ENCODE measurements at places on chromosomes 7 and 10.
A peak's percentile ranks its signal among the peaks of the same experiment; 100 is the strongest.

GRCh38 chr10:14684354-14684753 is 90.3 kb downstream of the FAM107B start:
- DNase-seq: no peak

DNA sequence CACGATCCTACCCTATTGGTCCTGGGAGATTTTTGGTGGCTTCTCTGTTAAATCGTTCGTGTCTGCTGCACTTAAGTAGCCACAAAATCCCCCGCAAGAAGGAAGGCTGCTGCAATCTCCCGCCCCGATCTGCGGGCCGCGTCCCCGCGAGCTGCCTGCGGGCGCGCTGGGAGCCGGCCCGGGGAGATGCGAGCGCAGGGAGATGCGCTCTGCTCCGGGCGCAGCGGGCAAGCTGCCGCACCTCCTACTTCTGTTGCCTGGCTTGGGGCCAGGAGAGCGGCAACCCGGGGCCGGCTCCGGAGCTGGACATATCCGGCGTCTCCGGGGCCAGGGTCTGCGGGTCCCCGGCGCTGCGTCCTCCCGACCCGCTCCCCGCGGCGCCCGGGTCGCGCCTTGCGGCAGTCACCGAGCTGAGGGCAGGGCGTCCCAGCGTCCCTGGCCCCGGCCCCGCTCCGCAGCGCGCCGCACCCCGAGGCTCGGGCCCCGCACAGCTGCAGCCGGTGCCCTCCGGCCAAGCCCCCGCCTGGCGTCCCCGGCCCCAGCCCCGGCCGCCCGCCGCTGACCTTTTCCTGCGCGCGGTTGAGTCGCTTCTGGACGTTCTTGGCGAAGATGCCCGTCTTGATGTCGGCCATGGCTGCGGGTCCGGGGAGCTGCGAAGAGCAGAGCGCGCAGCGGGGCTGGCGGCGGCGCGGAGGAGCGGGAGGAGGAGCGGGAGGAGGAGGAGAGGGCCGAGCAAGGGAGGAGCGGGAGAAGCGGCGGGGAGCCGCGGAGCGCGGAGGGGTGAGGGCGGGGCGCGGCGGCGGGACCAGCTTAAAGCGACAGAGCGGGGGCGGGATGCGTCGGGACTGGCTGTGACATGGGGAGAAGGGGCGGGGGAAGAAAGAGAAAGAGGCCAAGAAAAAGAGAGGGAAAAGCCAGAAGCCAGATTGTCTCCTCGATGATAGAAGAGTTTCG is at the start of gene AMPH:
AMPH (minus strand) TSS at position 654 of the 954 bp plus-strand sequence; CDS start at position 632, 22 bp downstream.
- DNase-seq: peak; percentile 31

GRCh38 chr7:24858108-24858977 is 101.1 kb upstream of the GSDME start:
- peak; percentile 54 for DNase-seq

- DNase-seq: no peak
Measured at GRCh38 chr10:87596351-87596750, 63.3 kb upstream of the PAPSS2 start.

- peak; percentile 29 for DNase-seq
Measured at GRCh38 chr7:50470250-50471163, 20.4 kb upstream of the FIGNL1 start.

DNA sequence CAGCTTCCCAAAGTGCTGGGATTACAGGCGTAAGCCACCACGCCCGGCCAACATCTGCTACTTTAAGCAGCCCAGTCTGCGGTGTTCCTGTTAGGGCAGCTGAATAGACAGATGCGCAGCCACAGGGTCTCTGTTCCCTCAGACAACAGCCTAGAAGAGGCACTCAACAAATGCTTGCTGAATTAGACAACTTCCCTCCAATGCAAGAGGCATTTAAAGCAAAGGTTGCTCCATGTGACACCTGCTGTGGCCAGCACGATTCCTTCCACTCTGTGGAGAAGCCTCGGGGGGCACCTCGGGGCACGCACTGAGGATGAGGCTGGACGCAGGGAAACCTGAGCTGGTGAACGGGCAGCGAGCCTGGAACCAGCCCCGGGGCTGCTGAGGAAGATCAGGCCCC is 237.8 kb downstream of the MAD1L1 start:
- no peak for DNase-seq

DNA sequence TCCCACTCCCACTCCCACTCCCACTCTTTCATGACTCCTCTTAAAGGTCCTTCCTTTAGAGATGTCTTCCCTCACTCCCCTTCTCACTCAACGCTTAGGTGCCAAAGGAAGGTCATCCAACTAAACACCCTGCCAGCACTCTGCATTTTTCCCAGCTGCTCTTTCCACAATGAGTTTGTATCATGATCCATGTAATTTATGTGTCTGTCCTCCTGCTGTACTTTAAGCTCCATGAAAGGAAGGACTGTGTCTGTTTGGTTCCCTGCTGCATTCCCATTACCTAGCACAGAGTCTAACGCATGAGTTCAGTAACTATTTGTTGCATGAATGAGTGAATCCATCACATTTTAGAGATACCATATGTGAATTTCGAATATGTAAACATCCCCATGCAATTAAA is 252.7 kb downstream of the KIF20B start:
- DNase-seq: no peak

DNA sequence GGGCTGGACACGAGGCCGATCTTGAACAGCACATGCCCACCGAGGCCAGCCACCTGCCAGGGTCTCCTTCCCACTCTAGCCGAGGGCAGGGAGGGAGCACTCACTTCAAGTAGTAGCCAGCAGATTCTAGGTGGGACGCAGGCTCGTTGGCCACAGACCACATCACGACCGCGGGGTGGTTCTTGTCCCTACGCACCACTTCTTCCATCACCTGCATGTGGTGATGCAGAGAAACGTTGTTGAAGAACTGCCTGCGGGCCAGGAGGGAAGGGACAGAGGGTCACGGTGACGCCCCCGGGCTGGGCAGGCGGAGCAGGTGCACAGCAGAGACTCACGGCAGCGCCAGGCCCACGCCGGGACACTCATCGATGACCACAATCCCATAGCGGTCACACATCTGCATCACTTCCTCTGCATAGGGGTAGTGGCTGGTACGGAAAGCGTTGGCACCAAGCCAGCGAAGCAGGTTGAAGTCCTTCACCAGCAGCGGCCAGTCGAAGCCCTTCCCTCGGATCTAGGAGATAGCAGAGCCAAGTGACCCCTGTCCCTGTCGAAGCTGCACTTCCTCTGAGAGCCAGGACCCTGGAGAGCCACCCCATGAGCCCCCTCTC is 7.7 kb downstream of the GUSB start:
- no peak for DNase-seq

GRCh38 chr7:91866599-91867148 is 13.8 kb downstream of the MTERF1 start:
- no peak for DNase-seq

DNA sequence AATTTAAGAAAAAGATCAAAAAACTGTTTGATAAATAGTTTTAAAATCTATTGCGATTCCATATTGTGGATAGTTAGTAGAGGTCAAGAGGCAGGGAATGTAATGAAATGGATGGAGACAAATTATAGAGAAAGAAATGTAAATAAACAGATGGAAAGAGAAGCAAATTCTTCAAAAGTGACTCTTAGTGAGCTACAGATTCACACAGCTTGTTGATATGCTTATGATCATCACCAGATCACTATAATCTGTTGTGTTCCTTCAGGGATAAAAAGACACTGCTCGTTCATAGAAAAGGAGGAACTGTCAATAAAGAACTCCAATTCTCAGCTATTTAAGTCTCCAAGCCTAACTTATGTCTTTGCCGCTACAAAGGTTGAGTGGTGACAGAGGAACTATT is 251.4 kb upstream of the SEMA3C start:
- no peak for DNase-seq

- DNase-seq: no peak
Measured at GRCh38 chr7:93858857-93859256, 31.7 kb downstream of the TFPI2 start.

DNA sequence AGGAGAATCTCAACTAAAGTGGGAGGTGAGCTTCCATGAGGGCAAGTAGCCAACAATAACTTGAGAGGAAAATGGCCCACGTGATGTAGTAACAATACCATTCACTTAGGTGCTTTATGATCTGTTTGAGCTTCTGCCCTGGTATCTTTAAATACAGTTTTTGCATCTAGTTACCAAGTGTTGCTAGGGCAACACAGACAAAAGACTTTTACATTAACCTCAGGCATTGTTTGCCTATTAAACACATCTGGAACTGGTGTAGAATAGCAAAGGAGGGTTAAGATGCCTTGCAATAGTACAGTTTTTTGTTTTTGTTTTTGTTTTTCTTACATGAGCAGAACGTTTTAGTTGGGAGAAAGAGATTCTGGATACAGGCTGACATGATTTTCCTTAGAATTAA is 97.7 kb upstream of the MTPN start:
- DNase-seq: no peak

- DNase-seq: no peak
Measured at GRCh38 chr7:50735333-50735732, 47.4 kb downstream of the GRB10 start.

DNA sequence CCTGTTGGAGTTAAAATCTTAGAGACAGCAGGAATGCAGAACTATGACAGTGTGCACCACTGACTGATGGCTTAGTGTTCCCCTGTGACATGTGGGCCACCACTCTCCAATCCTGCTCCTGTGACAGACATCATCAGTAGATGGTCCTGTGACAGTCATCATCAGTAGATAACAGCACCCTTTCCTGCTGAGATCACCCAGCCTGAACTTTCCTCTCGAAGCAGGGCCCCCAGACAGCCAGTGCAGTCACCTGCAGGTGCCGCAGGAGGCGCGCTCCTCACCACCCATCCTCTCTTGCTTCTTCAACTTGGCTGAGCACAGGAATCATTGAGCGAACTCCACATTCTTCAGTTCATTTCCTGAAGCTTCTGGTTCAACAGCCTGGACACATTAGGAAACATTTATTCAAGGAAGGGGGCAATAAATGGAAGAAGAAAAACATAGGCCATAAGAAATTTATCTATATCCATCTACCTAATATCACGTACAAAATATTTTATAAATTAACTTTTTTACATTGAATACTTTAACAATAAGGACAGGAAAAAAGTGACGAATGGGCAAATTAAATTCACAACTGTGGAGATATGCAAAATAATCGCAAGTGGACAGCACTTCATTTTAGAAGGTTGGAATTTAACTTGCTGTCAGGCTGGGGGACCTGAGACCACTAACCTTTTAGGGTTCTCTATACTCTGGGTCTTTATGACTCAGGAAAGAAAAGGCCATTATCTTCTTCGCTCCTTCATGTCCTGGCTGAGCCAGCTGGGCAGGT is 32.0 kb upstream of the MKI67 start:
- no peak for DNase-seq

DNA sequence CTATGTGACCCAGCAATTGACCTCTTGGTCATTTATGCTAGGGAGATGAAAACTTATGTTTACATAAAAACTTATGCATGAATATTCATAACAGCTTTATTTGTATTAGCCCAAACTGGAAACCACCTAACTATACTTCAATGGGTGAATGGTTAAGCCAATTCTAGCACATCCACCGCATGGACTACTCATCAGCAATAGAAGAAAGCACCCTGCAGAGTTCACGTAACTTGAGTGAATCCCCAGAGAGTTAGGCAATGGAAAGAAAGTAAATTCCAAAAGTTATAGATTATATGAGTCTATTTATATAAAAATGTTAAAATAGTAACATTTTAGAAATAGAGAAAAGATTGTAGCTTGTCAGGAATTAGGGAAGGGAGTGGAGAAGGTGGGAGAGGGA is 60.2 kb upstream of the NRG3 start:
- DNase-seq: no peak

DNA sequence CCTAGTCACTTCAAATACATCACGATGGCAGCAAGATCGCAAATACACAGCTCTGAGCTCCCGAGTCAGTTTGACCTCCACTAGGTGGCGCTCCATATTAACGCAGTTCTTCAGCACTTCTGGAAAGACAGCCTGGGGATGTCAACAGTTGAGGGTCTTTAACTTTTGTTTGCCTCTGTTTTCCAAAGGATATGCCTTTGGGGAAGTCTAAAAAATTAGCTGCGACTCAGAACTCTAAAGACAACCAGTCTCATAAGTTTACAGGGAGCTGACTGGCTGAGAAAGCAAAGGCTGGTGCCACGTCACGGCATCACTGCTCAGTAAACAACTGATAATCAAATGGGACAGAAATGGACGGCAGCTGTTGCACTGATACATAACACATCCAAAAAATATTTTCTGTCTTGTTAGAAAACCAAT is 458.8 kb downstream of the SORCS1 start:
- DNase-seq: peak; percentile 57

- no peak for DNase-seq
Measured at GRCh38 chr7:25272265-25272664, 44.0 kb upstream of the NPVF start.

DNA sequence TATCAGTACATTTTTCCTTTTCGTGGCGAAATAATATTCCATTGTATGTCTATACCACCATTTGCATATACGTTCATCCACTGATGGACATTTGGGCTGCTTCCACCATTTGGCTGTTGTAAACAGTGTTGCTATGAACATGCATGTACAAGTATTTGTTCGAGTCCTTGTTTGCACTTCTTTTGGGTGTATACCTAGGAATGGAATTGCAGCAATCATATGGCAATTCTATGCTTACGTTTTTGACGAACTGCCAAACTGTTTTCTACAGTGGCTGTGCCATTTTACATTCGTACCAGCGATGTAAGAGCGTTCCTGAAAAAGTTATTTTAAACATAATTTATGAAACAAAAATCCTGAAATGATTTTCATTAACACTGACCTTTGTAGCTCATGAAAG is 79.5 kb downstream of the HIPK2 start:
- no peak for DNase-seq

- DNase-seq: no peak
Measured at GRCh38 chr10:12539350-12540164, 190.2 kb downstream of the CAMK1D start.

- no peak for DNase-seq
Measured at GRCh38 chr10:93261089-93261488, 187.4 kb downstream of the CYP26A1 start.

- DNase-seq: no peak
Measured at GRCh38 chr10:58754469-58755339, 242.0 kb downstream of the BICC1 start.

DNA sequence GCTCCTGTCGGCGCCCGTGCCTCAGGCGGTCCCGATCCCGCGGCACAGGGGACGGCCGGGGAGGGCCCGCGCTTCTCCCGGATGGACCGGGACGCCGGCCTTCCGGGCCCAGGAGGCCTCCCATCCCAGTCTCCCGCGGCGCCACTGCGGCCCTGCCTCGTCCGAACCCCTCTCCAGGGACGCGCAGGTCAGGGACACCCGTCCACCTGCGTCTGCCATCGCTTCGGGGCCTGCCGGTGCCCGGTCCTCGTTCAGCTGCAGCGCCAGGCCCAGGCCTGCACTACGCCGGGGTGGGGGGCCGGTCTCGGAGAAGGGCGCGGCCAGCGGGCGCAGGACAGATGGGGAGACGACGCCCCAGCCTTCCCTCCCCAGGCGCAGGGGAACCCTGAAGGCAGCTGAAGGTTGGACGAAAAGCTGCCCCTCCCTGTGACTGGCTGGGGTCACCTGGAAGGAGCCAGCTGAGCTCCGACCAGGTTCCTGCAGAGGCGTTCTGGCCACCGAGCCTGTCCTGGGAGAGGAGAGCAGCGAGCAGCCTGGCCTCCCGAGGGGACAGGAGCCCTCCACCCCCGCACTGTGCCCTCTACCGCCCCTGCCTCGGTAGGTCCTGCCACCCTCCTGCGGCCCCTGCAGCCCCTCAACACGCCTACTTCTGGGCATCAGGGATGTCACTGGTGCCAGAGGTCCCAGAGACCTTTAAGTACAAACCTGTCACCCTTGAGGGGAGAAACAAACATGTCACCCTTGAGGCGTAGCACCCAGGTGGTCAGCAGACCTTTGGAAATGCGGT is 84.3 kb downstream of the LANCL2 start:
- DNase-seq: no peak

GRCh38 chr7:54339073-54339472 is 203.1 kb upstream of the VSTM2A start:
- no peak for DNase-seq

- no peak for DNase-seq
Measured at GRCh38 chr7:115387137-115387536, 465.2 kb downstream of the MDFIC start.

Measured in kidney tubule cell (primary cell).